ENCODE measurements at places on chromosomes 1 and 21. TPM values are rescaled to one million over a fixed set of nuclear protein-coding genes. Genes with fewer than 3 reads are reported as not detected.

The ADCY10 gene
- total RNA-seq = 4.9 TPM

The MROH7 gene
- 64.2 TPM for total RNA-seq

GRCh38 chr1:57422271-57423134, 1.4 kb downstream of the DAB1 start:
- DNase-seq = no peak

DNA sequence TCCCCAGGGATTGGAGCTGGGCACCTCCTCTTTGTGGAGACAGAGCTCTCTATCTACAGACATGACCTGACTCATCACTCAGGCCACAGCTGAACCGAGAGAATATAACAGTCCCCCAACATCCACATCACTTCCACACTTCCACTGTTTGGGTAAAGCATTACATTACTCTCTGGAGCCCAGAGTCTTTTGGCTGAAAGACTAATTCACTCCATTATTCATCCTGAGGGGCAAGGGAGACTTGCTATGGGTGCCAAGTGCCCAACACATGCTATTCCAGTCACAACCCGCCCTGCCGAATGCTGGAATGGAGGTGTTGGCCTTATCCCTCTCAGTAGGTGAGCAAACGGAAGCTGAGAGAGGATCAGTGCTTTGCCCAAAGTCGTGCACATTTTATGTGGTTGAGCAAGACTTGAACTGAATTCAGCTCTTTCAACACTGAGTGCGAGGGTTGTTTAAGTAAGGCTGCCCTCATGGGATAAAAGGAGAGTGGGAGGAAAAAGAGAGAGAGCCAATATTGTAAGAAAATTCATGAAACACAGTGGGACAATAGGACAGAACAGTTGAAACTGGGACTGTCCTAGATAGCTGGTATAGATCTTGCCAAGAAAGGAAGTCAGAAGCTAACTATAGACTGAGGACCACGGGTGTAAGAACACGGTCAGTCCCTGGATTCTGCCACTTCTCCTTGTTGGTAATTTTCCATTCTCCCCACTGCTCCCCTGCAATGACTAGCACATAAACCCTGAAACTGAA, 13.5 kb upstream of the CHI3L1 start:
- DNase-seq = no peak

DNA sequence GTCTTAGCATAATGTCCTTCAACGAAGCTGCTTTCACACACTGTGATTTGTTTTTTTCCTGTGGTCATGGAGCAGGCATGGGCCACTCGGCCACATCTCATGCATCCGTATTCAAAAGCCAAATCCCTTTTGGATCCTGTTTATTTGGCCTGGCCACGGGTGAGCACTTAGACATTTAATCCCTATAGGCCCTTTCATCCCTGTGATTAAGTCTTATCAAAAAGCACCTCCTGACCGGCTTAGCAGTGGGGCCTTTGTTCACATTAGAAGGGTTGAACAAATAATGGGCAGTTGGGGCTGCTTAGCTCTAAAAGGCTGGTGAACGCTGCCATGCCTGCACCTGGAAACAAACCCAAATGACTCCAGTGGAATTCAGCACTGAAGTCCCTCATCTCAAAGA, 2.0 kb downstream of the KCNE2 start:
- DNase-seq = peak; percentile 21

DNA sequence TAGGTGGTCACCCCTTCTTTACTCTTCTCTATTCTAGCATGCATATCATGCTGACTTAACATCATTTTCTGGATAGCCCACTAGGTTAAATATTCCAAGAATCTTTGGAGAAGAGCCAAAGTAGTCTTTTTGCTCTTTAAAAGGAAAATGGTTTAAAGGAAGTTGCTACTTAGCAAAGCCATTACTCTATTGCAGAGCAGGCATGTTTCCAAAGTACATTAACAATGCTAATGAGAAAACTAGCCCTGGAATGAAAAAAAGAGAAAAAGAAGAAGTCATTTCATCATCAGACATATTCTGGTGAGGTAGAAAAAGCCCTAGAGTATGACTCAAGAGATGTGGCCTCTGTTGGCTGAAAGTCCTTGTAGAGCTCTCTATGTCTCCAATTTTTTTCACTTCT, 74.0 kb downstream of the NUF2 start:
- no peak for DNase-seq

GRCh38 chr1:224718470-224719053, 102.4 kb downstream of the CNIH3 start:
- no peak for DNase-seq

DNA sequence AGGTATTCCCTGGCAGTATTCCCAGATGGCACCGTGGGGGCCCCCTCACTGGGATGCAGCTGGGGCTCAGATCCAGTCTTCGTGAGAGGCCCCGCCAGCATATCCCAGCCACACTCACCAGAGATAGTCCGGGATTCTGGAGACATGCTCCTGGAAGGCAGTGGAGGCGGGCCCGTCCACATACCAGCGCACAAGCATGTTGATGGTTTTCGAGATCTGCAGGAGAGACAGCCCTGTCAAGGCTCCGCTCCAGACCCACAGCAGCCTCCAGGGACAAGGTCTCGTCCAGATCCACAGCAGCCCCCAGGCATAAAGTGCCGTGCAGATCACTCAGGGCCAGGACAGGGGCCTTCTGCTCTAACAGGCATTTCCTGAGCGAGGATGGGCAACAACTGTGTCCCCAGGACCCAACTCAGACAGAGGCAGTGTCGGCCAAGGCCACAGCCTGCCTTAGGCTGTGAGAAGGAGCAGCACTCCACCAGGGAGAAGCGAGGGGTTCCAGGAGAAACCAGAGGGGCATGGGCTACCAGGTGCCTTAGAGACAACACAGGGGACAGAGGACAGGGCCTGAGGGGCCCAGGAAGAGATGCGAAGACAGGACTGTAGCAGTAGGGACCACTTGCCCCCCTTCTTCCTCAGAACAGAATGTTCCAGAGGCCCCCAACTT, 14.8 kb downstream of the LSS start:
- DNase-seq = peak; percentile 28

- DNase-seq = no peak
Observed at GRCh38 chr1:115911294-115911693, 65.0 kb upstream of the SLC22A15 start.

DNA sequence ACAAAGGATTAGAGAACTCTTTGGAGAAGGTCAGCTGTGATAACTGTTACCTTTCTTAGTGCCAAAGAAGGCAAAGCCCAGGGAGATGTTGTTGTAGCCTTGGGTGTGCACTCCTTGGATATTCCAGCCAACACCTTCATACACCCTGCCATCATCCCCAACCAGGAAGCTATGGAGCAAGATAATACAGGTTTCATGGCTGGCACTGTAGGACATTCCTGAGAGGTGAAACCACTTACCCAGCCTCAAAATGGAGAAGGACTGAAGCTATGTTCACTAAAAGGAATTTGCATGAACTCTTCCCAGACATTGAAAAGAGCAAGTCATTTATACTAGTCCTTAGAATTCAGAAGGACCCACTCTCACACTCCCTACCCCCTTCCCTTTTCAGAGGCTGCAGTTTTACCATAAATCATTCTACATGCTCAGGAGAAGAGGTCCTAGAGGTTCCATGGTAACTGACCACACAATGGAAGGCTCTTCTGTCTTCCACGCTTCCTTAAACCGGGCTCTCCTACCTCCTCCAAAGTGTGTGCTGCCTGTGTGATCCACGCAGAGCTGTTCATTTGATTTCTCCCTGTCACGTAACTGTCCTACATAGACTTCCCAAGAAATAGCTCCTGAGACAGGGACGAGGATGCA, 5.5 kb downstream of the PGLYRP4 start:
- no peak for DNase-seq

- DNase-seq = no peak
Observed at GRCh38 chr21:39685236-39685635, 59.7 kb upstream of the IGSF5 start.
